ENCODE measurements at places on chromosomes 2 and 18. TPM values are rescaled to one million over a fixed set of nuclear protein-coding genes. Genes with fewer than 3 reads are reported as not detected.
A peak's percentile ranks its signal among the peaks of the same experiment; 100 is the strongest.

STARD6 gene
- total RNA-seq: not detected

ABCG8 gene
- not detected for total RNA-seq

KCNS3 gene
- total RNA-seq: not detected

GRCh38 chr2:58557176-58557575 lies 316.1 kb upstream of the FANCL start:
- no peak for DNase-seq

- no peak for DNase-seq
Measured at GRCh38 chr2:214801768-214802397, 7.6 kb downstream of the BARD1 start.

DNA sequence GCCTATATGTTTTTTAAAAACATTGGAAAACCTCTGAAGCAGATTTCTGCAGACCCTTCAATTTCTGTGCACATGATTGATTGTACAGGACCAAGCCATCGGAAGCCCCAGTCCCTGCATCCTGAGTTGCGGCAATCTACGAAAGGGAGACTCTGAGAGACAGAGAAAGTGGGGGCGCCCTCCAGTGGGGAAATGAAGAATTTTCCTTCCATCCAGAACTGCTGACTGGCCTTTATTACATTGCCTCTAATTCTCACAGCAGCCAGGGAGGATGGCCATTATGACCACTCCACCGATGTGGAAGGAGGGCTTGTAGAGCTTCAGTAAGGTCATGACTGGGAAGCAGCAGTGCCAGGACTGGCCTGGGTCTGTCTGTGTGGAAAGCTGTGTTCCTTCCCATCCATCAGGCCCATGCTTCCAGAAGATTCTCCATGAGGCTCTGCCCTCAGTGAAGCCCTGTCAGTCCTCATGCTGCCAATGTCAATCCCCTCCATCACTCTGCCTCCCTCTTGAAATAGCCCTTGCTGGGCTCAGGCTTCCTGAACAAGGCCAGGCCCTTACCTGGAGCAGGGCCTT lies 20.0 kb upstream of the RESP18 start:
- DNase-seq: peak; percentile 61

- no peak for DNase-seq
Measured at GRCh38 chr2:217402761-217403383, 543.0 kb upstream of the TNP1 start.

GRCh38 chr2:198518935-198519334 lies 714.5 kb downstream of the PLCL1 start:
- no peak for DNase-seq

- DNase-seq: no peak
Measured at GRCh38 chr2:222424729-222425671, 657 bp downstream of the SGPP2 start.

- no peak for DNase-seq
Measured at GRCh38 chr2:164802095-164802707, 39.4 kb downstream of the COBLL1 start.

- DNase-seq: no peak
Measured at GRCh38 chr2:48939232-48939631, 183.7 kb upstream of the LHCGR start.

HOXD11 gene
- not detected for total RNA-seq

GRCh38 chr2:234910186-234910679 lies 41.6 kb upstream of the SH3BP4 start:
- no peak for DNase-seq

SUMO1 gene
- total RNA-seq: 53.8 TPM

FAHD2B gene
- 13.8 TPM for total RNA-seq

- no peak for DNase-seq
Measured at GRCh38 chr18:49304751-49305150, 155.7 kb downstream of the DYM start.

DNA sequence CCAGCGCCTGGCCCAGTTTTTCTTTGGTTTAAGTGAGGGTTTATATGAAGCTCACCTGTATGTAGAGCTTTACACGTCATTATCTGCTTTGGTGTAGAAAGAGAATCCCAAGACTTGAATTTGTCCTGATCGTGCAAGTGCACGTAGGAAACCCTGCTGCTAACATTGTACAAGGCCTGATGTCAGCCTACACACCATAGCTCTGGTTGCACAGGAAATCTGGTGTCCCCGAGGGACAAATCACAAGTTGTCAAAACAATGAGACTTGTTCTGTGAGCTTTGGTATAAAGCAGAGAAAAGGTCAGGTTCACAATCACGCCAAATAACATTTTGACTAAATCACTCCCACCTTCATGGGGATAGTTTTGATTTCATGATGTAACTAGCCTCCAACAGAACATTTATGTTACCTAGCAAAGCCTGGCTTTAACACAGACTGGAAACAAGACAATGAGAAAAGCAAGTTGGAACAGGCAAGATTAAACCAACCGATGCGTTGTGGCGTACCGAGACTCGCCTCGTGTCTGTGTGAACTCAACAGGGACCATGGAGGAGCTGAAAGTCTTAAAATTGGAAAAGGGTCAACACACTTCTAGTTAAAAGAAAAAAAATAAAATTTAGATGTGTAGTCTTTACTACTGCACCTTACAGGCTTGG lies 41.4 kb downstream of the ZAP70 start:
- DNase-seq: no peak
